ENCODE measurements at places on chromosomes 12 and 14. TPM values are rescaled to one million over a fixed set of nuclear protein-coding genes. Genes with fewer than 3 reads are reported as not detected.

The GNB3 gene
- total RNA-seq = 2.0 TPM

The DHRS2 gene
- 8.7 TPM for total RNA-seq

The TMTC2 gene
- 1.1 TPM for total RNA-seq

The KLHL33 gene
- total RNA-seq = not detected

The SELPLG gene
- total RNA-seq = 1.0 TPM

The NRDE2 gene
- 8.9 TPM for total RNA-seq

The CLEC1A gene
- not detected for total RNA-seq

The STAT6 gene
- total RNA-seq = 48.7 TPM

The DTX1 gene
- 0.32 TPM for total RNA-seq

The SLC4A8 gene
- 1.2 TPM for total RNA-seq

The KRT80 gene
- 58.9 TPM for total RNA-seq

The BCL11B gene
- total RNA-seq = 0.26 TPM

The RNASE2 gene
- not detected for total RNA-seq

The FOXM1 gene
- total RNA-seq = 97.0 TPM

The BMP4 gene
- 3.1 TPM for total RNA-seq

Data from A549 treated with CpdA at 1 μM for 4 hours (cell line).